ENCODE measurements at places on chromosomes 6 and 20. TPM values are rescaled to one million over a fixed set of nuclear protein-coding genes. Genes with fewer than 3 reads are reported as not detected.

COL12A1 gene
- polyA plus RNA-seq = not detected

DNA sequence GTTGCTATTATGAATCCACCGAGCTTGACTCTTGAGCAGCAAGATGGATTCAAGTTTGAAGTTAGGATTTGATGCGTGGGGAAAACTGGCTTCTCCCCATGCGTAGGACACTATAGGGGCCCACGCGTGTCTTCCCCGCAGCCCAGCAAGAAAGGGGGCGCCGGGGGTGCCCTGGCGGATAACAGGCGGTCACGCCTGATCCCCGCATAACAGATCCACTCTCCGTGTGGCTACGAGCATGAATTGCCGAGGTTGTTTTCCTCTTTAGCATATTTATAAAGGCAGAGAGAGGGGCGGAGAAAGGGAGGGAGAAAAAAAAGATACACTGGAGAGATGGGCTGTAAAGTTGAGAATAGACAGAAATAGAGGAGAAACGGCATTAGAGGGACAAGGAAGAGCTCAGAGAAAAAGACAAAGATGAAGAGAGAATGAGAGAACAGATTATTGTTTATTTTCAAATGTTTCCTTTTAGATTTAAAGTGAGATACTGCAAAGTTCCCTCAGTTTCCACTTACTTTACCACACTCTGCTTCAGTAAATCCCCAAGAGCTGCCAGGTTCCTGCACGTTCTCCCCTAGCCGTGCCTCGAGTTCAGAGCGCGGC, 32.0 kb downstream of the TFAP2A start:
- no peak for DNase-seq

GRCh38 chr6:17858584-17858983, 128.9 kb downstream of the KIF13A start:
- no peak for DNase-seq

DNA sequence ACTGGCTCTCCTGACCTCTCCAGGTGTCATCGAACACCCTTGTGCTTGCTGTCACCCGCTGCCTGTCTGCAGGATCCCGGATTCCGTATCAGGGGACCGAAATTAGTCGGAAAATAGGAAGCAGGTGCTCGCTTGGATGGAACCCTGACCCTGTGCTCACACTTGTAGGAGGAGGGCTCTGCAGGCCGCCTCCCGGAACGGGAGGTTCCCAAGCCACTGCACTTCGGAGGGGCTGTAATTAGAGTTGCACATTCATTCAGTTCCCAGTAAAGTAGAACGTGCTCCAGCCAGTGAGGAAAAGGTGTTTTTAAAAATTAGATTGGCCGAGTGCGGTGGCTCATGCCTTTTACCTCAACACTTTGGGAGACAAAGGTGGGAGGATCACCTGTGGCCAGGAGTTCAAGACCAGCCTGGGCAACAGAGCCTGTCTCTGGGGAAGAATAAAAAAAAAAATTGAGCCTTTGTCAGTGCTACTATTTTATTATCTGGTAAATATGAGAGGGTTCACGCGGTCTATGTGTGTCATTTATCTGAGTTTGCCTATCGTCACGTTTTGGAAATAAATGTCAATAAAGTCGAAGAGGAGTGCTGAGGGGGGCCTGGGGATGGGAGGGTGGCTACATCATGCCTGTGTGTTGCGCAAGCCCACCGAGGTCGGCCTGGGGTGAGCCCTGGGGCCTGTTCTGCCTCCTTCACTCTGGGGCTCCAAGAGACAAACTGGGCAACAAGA, 1.5 kb upstream of the GMEB2 start:
- DNase-seq = no peak

- DNase-seq = no peak
Measured at GRCh38 chr6:21395121-21395520, 198.4 kb upstream of the SOX4 start.

SAMD3 gene
- 71.1 TPM for polyA plus RNA-seq

BPI gene
- not detected for polyA plus RNA-seq

DNA sequence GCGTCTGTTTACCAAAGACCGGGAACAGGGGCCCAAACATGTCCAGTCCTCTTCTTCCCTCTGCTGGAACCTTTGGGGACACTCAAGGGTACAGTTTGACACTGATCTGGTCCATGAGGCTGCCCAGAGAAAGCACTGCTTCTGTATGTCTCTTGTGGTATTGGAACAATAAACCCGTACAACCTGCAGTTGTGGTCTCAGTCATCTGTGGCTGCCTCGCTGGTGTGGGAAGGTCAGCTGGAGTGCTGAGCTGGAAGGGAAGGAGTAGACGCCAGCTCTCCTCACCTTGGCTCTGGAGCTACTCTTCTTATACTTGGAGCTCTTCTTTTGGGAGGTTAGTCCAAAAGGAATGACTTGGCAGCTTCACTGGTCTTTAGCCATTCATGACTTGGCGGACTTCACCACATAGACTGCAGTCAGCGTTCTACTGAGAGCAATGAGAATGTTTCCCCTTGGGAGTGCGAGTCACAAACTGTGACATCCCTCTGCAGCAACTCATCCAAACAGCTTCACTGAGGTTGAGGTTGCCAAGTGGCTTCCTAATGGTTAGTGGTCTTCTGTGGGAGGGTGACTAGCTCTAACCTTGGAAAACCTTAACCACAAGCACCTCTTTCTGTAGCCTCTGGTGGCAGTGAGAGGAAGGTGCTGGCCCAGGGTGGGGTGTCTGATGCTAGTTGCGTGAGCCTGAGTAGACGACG, 81.2 kb downstream of the ASXL1 start:
- peak; percentile 10 for DNase-seq

GRCh38 chr6:105179244-105180065, at the start of gene POPDC3:
TSS of gene POPDC3 (minus strand) at chr6:105180014. CDS start at chr6:105161909, 18,105 bp downstream.
- DNase-seq = no peak

GRCh38 chr6:24329451-24329850, 28.4 kb downstream of the DCDC2 start:
- DNase-seq = no peak

DNA sequence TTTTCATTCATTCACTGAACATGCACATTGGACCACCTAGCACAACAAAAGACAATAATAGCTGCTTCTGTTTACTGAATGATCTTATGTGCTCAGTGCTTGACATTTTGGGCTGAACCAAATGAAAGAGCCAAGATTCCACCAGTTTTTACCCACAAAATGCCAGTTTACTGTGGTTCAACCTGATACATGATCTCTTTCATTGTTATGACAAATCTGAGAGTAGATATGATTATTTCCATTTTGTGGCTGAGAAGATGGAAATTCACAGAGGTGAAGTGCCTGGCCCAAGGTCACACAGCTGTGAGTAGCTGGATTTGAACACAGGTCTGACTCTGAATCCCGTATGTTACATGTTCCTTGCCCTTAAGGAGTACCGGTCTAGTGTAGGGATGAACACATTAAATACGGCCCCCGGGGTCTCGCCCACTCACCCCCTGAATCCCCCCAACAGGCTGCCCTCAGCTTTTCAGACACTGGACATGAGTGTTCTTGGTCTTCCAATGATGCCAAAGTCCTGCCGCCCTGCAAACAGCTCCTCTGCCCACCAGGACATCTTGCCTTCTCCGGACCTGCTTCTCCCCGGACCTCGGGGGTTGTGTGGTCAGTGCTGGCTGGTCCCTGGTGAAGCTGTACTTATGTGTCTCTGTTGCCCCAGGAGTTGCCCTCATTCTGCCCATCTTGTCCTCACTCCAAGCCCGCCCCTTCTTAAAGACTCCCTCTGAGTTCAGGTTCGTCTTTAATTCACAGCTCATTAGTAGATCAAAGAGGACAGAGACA, 58.6 kb upstream of the SLC32A1 start:
- no peak for DNase-seq

DNA sequence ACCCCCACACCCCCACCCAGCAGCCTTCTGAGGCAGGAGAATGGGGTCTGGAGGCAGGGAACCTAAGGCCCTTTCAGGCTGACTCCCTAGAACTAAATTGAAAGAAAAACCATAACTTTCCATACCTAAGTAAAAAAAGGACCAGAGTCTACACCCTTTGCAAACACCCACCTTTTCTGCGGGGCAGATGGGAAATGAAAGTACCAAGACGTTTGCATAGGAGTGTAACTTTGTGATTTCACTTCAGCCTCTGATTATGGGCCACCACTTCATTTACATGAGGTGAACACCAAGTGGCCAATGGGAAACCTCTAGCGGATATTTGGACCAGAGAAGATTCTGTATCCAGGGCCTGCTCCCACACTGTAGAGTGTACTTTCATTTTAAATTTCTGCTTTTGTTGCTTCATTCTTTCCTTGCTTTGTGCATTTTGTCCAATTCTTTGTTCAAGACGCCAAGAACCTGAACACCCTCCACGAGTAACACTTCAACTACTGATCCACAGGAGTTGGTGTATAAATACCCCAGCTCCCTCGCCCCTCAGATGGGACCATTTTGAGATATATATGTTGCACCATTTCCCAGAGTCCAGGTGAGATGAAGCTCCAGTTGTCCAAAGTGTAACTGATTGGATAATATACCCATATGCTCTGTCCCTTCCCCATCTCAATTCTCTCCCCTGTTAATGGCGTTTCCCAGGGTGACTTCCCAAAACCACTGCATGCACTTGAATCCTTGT, 18.9 kb upstream of the SRSF6 start:
- no peak for DNase-seq

GRCh38 chr6:129105793-129106192, 222.9 kb downstream of the LAMA2 start:
- DNase-seq = no peak

IL20RA gene
- polyA plus RNA-seq = not detected

DNA sequence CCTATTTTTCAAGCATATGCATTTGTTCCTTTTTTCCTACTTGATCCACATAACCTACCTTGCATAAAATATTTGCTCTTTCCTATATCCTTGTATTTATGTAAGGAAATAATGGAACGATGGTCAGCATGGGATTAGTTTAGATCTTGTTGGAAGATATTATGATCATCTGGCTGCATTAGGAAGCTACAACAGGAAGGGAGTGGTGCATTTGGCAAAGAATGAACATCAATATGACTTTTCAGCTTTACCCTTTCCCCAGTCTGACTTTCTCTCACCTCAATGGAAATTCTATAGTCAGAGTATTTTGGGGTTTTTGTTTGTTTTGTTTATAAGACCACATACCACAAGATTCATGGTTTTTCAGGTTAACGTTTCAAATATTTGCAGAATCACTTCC, 66.0 kb downstream of the HS3ST5 start:
- no peak for DNase-seq

DNA sequence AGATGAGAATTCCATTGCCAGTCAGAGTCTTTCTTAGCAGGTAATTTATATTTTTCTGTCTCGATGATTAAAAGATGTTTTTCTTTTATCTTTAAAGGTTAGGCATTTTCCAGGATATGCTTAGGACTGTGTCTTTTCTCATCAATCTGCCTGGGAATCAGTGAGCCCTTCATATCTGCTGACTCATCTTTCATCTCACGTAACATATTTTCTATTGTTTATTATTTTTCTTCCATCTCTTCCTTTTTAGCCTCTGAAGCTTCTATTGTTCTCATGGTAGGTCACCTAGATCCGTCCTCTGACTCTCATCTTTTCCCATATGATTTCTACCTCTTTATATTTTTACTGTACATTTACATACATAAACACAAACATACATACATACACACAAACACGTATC, 8.7 kb downstream of the CCDC28A start:
- DNase-seq = no peak

SLPI gene
- polyA plus RNA-seq = not detected

- no peak for DNase-seq
Measured at GRCh38 chr20:63686492-63687321, 9.7 kb upstream of the TNFRSF6B start.

VNN1 gene
- polyA plus RNA-seq = not detected

DNA sequence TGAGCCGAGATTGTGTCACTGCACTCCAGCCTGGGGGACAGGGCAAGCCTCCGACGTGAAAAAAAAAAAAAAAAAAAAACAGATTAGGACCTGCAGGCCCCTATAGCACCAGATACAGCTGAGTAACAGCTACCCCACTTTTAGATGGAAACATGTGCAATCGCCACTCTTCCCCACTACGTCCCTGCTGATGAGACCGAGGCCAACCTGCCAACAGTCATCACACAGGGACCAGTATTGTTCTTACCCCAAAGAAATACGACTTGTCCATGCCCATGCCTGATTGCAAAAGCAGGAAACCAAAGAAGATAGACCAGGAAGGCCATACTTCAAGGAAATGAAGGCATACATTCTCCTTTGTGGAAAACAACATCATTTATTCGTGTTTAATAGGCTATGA, 45.8 kb downstream of the ZMYND8 start:
- no peak for DNase-seq

- DNase-seq = no peak
Measured at GRCh38 chr6:6509284-6509683, 79.2 kb upstream of the LY86 start.

- no peak for DNase-seq
Measured at GRCh38 chr20:62475772-62476055, at the start of gene GATA5. TSS of gene GATA5 (minus strand) at chr20:62475995. CDS start at chr20:62475521, 474 bp downstream.

DNA sequence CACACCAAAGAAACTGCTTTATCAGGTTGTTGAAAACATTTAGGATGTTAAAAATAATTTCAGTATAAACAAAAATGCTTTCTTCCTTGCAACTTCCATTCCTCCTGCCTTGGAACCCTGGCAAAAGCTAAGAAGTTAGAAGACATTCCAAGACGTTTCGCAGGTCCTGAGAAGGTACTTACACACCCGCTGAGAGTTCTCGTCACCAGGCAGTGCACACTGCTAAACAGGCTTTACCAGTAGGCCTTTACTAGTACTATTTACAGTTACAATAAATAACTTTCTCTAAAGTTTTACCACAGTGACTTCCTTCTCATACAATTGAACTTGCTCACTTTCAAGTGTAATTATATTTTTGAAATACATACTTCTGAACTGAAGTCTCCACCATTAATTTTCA, 81.4 kb upstream of the RPS6KA2 start:
- no peak for DNase-seq

- DNase-seq = no peak
Measured at GRCh38 chr20:39974966-39975501, 714.0 kb downstream of the MAFB start.

CD109 gene
- not detected for polyA plus RNA-seq

All from naive thymus-derived CD8-positive, alpha-beta T cell (primary cell).